Activated gamma-delta T cell treated with Interleukin-2 at 50 U/mL for 16 hours (primary cell): ENCODE measurements at places on chromosomes 5 and 9.

DNA sequence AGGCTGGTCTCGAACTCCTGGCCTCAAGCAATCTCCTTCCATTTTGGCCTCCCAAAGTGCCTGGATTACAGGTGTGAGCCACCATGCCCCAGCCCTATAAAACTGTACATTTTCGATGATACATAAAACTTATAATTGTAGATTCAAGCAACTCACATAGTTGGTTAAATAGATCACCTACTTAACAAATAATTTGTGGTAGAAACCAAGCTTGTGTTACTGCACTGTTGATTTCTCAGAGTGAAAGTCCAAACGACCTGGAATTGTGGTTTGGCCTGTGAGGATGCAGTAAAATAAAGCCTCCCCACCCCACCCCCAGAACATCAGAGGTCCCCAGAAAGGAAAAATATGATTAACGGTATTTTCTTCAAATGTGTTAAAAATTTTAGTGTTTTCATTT is 92.7 kb downstream of the TRIO start:
- no peak for DNase-seq

DNA sequence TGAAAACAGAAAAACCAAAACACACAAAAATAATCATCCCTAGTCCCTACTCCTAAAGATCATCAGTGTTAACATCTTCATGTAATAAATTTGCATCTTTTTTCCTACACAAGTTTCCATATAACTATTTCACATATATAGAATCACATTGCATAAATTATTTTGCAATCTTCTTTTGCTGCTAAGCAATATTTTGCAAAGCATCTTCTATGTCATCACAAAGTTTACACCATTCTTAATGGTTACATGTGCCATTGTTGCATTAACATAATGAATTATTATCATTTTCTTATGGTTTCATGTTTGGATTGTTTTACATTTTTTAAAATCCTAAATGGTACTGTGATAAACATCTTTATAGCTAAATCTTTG is 17.8 kb downstream of the SH3TC2 start:
- no peak for DNase-seq

DNA sequence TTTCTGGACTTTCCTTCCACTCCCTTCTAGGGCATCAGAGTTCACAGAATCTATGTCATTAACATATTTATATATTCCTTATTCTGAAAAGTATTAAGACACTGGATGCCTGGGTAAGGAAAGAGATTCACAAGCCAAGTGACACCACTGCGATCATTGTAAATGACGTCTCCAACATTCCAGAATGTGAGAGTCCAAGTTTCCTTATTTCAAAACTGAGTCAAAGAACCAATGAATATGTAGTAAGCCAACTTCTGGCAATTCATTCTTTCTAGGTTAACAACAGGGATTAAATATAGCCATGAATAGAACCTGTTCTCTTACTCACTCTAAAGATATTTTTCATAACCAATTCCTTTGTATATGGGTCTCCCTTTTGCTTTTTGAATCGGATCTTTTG is 18.1 kb downstream of the RAI14 start:
- DNase-seq = no peak

DNA sequence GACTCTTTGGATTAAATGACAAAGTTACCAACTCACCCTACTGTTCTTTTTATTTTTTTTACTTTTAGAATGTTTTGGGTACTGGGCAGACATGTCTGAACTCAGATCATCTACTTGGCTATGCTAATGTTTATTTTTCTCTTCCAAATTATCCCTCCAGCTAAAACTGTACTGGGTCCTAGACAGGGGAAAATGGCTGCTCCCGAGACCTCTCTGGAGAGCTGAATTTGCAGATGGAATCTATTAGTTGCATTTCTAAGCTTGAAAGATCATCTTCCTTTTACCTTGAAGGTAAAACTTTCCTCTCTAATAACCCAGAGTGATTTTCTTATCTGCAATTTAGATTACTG is 197.5 kb upstream of the SEMA6A start:
- no peak for DNase-seq

GRCh38 chr5:10445352-10445751 is 3.7 kb downstream of the ROPN1L start:
- DNase-seq = no peak

DNA sequence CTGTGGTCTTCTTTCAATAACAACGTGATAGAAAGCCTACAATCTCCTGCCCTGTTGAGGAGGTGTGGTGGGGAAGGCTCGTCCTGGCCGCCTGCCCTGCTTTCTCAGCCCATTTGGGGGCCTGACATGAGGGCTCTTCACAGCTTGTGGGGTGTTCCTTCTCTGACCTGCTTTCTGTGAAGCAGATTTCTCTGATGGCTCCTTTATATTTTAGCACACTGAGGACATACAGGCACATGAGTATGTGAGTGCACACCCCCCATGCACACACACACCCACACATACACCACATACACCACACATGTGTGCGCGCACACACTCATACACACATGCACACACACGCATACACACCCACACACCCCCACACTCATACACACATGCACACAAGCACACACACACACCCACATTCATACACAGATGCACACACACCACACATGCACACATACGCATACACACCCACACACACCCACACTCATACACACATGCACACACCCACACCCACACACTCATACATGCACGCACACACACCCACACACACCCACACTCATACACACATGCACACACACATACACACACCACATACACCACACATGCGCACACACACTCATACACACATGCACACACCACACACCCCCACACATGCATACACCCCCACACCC is 117.5 kb downstream of the COL5A1 start:
- no peak for DNase-seq

- DNase-seq = no peak
These were observed 334.3 kb downstream of the EBF1 start for GRCh38 chr5:158765407-158765806.

- peak; percentile 44 for DNase-seq
These were observed 13.0 kb downstream of the CXXC5 start for GRCh38 chr5:139660923-139661814.

- DNase-seq = no peak
These were observed 286.1 kb upstream of the ACTBL2 start for GRCh38 chr5:57768745-57769144.

GRCh38 chr5:135140446-135141204 is 106.6 kb upstream of the PITX1 start:
- no peak for DNase-seq

GRCh38 chr5:136330353-136331038 is 34.8 kb downstream of the TRPC7 start:
- DNase-seq = no peak

- peak; percentile 45 for DNase-seq
These were observed 7.1 kb downstream of the PHYHD1 start for GRCh38 chr9:128927731-128928411.

DNA sequence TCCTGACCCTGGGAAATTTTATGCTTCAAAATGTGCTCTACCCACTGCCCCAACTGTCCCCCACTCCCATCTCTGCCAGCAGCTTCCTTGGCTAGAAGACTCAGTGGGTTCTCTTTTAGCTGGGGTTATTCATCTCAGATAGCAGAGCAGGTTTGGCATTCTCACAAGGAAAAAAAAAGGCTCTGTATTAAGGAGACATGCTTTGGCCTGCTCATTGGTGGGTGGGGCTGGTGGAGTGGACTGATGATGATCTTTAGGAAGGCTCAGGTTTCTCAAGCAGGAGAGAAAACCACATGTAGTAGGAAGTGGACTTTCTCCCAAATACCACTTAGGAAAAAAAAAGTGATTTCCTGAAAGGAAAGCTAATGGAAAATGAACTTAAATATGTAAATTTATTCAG is 279.2 kb upstream of the ZNF462 start:
- DNase-seq = no peak

DNA sequence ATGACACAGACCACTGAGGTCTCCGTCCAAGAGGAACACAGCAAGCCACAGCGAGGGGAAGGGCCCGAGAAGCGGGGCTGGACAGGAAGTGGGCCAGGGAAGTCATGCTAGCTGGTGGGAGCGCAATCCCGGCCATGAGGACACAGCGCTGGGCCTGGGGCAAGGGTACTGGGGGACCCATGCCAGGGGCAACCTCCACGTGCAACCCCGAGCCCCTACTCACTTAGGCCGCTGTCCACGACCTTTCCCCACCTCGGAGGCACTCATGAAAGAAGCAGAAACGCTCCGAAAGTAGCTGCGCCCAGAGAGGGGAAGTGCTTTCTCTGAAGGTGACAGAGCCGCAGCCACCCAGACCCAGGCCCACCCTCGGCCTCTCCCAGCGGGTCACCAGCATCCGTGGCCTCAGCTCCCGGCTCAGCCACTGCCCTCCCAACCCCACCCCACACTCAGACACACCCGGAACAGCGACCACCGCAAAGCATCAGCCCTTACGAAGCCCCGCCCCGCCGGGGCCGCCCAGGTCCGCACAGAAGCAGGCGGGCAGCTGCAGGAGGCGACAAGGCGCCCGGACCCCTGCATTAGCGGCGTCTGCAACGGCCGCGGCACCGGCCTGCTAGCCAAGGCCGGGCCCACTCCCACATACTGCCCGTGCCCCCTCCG is 782 bp downstream of the BICD2 start:
- DNase-seq = peak; percentile 34

- no peak for DNase-seq
These were observed 89.9 kb downstream of the SLC24A2 start for GRCh38 chr9:19698960-19699359.

- DNase-seq = no peak
These were observed 160.1 kb upstream of the ZNF608 start for GRCh38 chr5:124906339-124907097.

DNA sequence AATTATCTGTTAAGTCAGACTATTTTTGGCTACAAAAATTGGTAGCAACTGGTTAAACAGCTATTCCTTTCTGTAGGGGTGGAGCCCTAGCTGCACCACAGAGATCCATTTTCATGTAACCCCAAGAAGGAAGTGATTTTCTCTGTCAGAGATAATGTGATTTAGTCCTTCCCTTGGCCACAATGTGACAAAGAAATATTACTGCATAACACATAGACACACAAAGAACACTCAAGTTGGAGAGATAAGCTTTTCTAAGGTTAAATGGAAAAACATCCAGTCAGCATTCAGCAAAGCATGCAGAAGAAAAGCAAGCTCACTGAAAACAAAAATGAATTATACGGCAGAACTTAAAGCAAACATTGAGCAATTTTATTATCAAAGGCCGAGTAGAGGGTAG is 227.8 kb upstream of the CDH9 start:
- no peak for DNase-seq

DNA sequence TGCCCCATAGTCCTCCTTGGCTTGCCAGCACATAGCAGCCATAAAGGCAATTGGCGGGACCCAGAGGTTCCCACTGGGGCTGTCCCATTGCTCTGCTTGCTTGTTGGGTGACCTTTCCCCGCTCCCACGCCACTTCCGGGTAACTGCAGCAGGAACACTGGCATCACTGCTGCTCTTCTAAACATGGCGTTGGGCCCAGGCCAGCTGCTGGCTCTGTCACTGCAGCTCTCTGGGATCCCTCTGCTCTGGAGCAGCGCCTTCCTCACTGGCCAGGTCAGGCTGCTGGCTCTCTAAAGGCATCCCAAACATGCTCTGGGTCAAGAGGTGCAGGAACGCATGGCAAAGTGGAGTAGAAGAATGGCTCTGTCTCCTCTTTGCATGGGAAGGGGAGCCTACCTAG is 92.9 kb downstream of the DRD1 start:
- DNase-seq = no peak

DNA sequence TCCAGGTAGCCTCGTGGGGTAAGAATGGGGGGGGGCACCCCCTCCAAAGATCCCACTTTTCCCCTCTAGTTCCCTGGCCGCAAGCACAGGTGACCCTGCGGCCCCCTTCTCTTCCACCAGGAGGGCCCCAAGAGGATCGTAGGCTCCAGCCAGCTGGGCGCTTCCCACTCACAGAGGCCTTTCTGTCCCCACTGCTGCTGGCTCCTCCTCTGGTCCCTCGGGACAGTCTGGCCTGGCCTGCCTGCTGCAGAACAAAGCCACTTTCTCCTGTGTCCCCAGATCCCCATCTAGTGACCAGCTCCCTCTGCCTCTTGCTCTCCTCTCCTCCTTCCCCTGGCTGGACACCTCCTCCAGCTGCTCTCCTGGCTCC is 534 bp upstream of the SAPCD2 start:
- no peak for DNase-seq

- no peak for DNase-seq
These were observed 155.4 kb downstream of the RGS3 start for GRCh38 chr9:113618836-113619490.

- DNase-seq = no peak
These were observed 128.1 kb upstream of the RPS23 start for GRCh38 chr5:82406205-82406773.

DNA sequence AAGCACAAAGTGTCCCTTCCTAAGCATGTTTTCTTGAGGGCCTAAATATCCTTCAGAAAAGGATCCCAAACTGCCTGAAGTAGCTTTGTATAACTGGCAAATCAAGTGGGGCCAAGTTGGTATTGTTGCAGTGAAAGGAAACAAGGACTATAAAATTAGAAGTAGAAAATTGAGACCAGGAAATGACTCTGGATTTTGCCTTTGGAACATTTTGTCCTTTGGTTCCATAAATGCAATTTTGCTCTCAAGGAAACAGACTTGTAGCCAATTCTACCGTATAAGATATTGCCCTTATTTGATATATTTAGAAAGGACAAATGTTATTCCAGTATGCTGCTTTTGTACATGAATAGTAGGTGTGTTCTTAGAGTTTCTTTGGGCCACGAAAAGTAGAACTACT is 34.4 kb downstream of the RABGAP1 start:
- no peak for DNase-seq

- DNase-seq = no peak
These were observed 588.6 kb upstream of the MEF2C start for GRCh38 chr5:89471541-89471940.

- DNase-seq = no peak
These were observed 453.3 kb downstream of the BNC2 start for GRCh38 chr9:16417161-16417560.

DNA sequence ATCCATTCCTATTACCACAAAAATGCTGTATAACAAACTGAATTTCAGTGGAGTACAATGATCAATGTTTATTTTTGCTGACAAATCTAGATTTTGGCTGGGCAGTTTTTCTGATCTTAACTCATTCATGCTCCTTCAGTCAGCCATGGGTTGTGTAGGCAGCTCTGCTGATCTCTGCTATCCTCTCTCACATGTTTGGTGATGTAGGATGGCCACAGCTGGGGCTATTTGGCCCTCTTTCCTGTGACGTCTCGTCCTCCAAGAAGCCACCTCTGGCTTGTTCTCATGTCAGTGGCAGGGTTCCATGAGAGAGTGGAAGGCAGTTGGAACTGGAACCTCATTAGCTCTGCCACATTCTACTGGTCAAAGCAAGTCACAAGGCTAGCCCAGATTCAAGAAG is 8.9 kb downstream of the NLN start:
- no peak for DNase-seq

DNA sequence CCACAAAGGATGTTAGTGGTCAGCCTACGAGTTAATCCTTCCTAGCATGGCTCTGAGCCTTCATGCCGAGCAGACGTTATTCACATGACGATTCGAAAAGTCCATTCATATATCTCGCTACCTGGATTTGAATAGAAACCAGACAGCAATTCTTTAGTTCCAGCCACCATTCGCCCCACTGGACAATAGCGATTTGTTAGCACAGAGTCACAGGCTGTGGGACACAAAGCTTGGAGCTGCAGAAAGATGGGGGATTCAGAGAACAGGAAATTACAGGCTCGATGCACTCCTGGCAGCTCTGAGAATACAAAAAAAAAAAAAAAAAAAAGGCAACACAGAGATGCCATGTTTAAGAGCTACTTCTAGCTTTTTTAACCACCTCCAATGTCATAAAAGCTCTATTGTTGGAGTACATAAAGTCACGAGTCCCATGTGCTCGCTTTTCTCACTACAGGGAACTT is 110.7 kb downstream of the NR6A1 start:
- DNase-seq = no peak

GRCh38 chr9:250625-251024 is 36.0 kb downstream of the DOCK8 start:
- no peak for DNase-seq
